ENCODE measurements at places on chromosomes 3 and 15. TPM values are rescaled to one million over a fixed set of nuclear protein-coding genes. Genes with fewer than 3 reads are reported as not detected.

The SHC4 gene
- 0.67 TPM for total RNA-seq

The SPG11 gene
- total RNA-seq: 28.1 TPM

The C3orf20 gene
- total RNA-seq: not detected

The STXBP5L gene
- total RNA-seq: not detected

The OXTR gene
- total RNA-seq: 7.6 TPM

The DUOX1 gene
- not detected for total RNA-seq

The PAK6 gene
- 3.5 TPM for total RNA-seq

The TMCO5A gene
- total RNA-seq: not detected

The DAG1 gene
- total RNA-seq: 64.9 TPM

The TRPM1 gene
- total RNA-seq: not detected

The AHSG gene
- not detected for total RNA-seq

The HHLA2 gene
- not detected for total RNA-seq

The CISH gene
- total RNA-seq: 2.1 TPM

The MBD4 gene
- total RNA-seq: 21.4 TPM

The TMEM108 gene
- total RNA-seq: 0.89 TPM

The IL12A gene
- total RNA-seq: 4.5 TPM

The HIGD2B gene
- total RNA-seq: not detected

The SPATA12 gene
- total RNA-seq: under 0.01 TPM

The TIMP4 gene
- total RNA-seq: 11.3 TPM

The CACNA1D gene
- total RNA-seq: under 0.01 TPM

The FEZF2 gene
- total RNA-seq: not detected

The FGF12 gene
- not detected for total RNA-seq

The LRRC34 gene
- total RNA-seq: 7.1 TPM

The WNT5A gene
- 33.5 TPM for total RNA-seq

The SLC25A26 gene
- total RNA-seq: 17.4 TPM

The AMIGO3 gene
- total RNA-seq: 0.50 TPM

The KCTD6 gene
- total RNA-seq: 4.9 TPM

The LHFPL4 gene
- not detected for total RNA-seq

The ECE2 gene
- not detected for total RNA-seq

The CFAP20DC gene
- total RNA-seq: 2.5 TPM

The SATB1 gene
- total RNA-seq: 2.5 TPM

The MYH15 gene
- under 0.01 TPM for total RNA-seq

The MOBP gene
- not detected for total RNA-seq

The GOLGA6L1 gene
- not detected for total RNA-seq

The STARD5 gene
- total RNA-seq: 5.2 TPM

The PRTG gene
- 4.2 TPM for total RNA-seq

The TTC21A gene
- total RNA-seq: 0.59 TPM

The TRNT1 gene
- total RNA-seq: 11.0 TPM

The POLQ gene
- total RNA-seq: 4.7 TPM

The SIDT1 gene
- total RNA-seq: not detected

The CCR5 gene
- not detected for total RNA-seq

The EPHB1 gene
- 1.5 TPM for total RNA-seq

The ITIH3 gene
- total RNA-seq: not detected

The P2RY14 gene
- not detected for total RNA-seq

The GOLGA8O gene
- total RNA-seq: not detected

The PLA2G4D gene
- not detected for total RNA-seq

The ACKR2 gene
- under 0.01 TPM for total RNA-seq

The ZNF80 gene
- total RNA-seq: not detected

The SMCO1 gene
- total RNA-seq: 0.34 TPM

The CYP1A1 gene
- not detected for total RNA-seq

The HES1 gene
- not detected for total RNA-seq

The SLC51A gene
- not detected for total RNA-seq

The GOLGA8S gene
- total RNA-seq: not detected

The ITIH4 gene
- 0.45 TPM for total RNA-seq

The NR1I2 gene
- under 0.01 TPM for total RNA-seq

The FHIT gene
- 0.50 TPM for total RNA-seq

Data from bronchus fibroblast of lung (primary cell).